Effector memory CD8-positive, alpha-beta T cell (primary cell): ENCODE measurements at places on chromosomes 4 and X.

GRCh38 chr4:1342003-1342402 lies 5.0 kb upstream of the UVSSA start:
- no peak overlapping the region for H3K27ac ChIP-seq
- DNase-seq, result no peak
- H3K36me3 ChIP-seq, result peaks cover 40% of the 10 kb centered on the region
- H3K4me3 ChIP-seq, result no peak overlapping the region
- peaks cover 14% of the 10 kb centered on the region for H3K4me1 ChIP-seq

GRCh38 chr4:123825596-123826291 lies 429.1 kb downstream of the SPRY1 start:
- H3K27me3 ChIP-seq, result no peaks in the 10 kb centered on the region
- DNase-seq, result no peak
- H3K4me1 ChIP-seq, result no peaks in the 10 kb centered on the region
- no peak overlapping the region for H3K27ac ChIP-seq
- no peak overlapping the region for H3K4me3 ChIP-seq

- no peaks in the 10 kb centered on the region for H3K27me3 ChIP-seq
- H3K4me3 ChIP-seq, result no peak overlapping the region
- no peak for DNase-seq
- H3K36me3 ChIP-seq, result peaks cover 69% of the 10 kb centered on the region
These were observed 12.9 kb downstream of the LETM1 start for GRCh38 chr4:1842993-1843448.

GRCh38 chrX:17635231-17635630 lies 102.1 kb upstream of the SCML1 start:
- no peak overlapping the region for H3K27ac ChIP-seq
- no peak overlapping the region for H3K4me3 ChIP-seq
- H3K27me3 ChIP-seq, result no peaks in the 10 kb centered on the region
- DNase-seq, result no peak
- no peaks in the 10 kb centered on the region for H3K36me3 ChIP-seq

GRCh38 chrX:110805303-110805702 lies 9.7 kb upstream of the CHRDL1 start:
- peaks cover 5% of the 10 kb centered on the region for H3K27me3 ChIP-seq
- no peaks in the 10 kb centered on the region for H3K36me3 ChIP-seq
- H3K4me1 ChIP-seq, result no peaks in the 10 kb centered on the region
- H3K27ac ChIP-seq, result no peak overlapping the region
- no peak overlapping the region for H3K4me3 ChIP-seq

- H3K27me3 ChIP-seq, result peaks cover 67% of the 10 kb centered on the region
- no peaks in the 10 kb centered on the region for H3K36me3 ChIP-seq
- H3K4me3 ChIP-seq, result no peak overlapping the region
- H3K4me1 ChIP-seq, result no peaks in the 10 kb centered on the region
These were observed 102.3 kb downstream of the PSAPL1 start for GRCh38 chr4:7332216-7333023.

DNA sequence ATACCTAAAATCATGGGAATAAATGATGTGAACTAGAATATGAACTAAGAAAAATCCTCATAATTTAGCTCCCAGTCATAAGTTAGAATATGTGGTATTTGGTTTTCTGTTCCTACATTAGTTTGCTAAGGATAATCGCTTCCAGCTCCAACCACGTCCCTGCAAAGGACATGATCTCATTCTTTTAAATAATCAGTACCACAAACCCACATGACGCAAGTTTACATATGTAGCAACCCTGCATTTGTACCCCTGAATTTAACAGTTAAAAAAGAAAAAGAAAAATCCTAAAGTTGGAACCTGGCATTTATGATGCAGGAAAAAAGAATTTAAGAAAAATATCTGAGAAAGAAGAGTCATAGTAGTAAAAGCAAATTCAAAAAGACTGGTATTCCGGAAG lies 13.3 kb downstream of the UBA6 start:
- DNase-seq, result no peak
- no peak overlapping the region for H3K27ac ChIP-seq
- no peak overlapping the region for H3K4me3 ChIP-seq
- H3K4me1 ChIP-seq, result peaks cover 11% of the 10 kb centered on the region
- H3K27me3 ChIP-seq, result no peaks in the 10 kb centered on the region

DNA sequence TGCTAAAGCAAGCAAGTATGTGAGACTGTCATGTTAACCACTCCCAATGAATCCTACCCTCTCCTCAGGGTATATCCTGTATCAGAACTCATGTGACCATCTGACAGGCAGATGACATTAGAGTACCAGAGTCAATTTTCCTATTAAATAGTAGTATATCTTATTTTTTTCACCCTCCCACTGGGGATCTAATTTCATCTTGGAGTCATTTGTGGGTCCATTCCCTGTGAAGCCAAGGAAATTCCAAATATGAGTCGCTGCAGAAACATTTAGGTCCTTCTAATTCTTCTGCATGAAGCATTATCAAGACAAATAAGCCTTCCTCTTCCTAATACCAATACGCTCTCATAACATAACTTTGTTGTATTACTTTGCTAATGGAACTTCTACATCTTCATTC lies 52.2 kb upstream of the BLTP1 start:
- H3K4me1 ChIP-seq, result no peaks in the 10 kb centered on the region
- peaks cover 37% of the 10 kb centered on the region for H3K27me3 ChIP-seq
- DNase-seq, result no peak
- H3K27ac ChIP-seq, result no peak overlapping the region
- H3K36me3 ChIP-seq, result no peaks in the 10 kb centered on the region

DNA sequence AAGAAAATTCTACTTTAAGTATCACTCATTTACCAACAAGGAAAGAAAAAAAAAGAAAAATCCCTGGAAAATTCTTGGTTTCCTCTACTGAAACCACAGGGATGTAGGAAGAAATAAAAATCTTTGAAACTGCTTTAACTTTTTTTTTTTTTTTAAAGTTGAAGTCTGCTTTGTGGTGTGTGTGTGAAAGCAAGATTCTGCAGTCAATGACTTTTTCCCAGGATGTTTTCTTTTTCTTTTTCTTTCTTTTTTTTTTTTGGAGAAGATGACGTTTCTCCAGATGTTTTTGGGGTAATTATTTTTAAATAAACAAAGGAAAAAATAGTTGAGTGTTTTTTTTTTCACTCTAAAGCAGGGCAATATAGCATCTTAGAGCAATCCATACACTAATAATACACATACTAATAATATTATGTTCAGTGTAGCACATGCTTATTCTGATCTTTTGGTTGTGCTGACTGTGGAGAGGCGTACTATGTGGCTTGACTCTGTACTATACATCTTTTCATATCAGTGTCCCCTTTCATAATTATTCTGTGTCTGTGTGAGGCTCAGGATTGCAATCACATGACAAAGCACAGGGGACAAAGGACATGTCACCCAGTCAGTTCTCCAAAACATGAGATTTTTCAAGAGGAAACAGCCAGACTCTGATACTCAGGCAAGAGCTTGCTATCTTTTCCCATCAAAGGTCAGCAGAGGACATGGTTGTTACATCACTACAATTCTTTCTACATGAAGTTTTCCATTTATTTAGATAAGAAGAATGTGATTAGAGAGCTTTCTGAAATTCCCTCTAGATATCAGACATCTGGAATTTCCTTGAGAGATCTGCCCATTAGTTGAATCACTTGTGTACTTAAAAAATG lies 111.0 kb downstream of the PDE5A start:
- no peak overlapping the region for H3K4me3 ChIP-seq
- peaks cover 13% of the 10 kb centered on the region for H3K36me3 ChIP-seq
- no peak for DNase-seq
- no peak overlapping the region for H3K27ac ChIP-seq
- no peaks in the 10 kb centered on the region for H3K27me3 ChIP-seq
- H3K4me1 ChIP-seq, result no peaks in the 10 kb centered on the region

DNA sequence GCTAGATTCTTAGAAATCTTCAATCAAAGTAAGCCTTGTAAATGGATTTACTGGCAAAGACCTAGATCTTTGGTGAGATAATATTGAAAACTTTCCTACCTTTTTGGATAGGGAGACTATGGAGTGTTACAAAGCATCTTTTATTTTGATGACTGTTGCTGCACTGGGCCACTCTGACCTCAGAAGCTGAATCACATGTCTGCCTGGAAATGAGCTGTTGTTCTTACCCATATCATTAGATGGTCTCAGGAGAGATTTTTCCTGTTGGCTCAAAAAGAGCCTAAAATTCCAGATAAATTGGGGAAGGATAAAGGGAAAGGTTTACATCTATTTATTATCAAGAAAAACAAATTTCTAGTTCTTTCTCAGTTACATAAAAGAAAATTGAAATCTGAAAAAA lies 127.5 kb upstream of the BMP3 start:
- no peak overlapping the region for H3K4me3 ChIP-seq
- no peak for DNase-seq
- no peaks in the 10 kb centered on the region for H3K27me3 ChIP-seq
- H3K4me1 ChIP-seq, result no peaks in the 10 kb centered on the region

- DNase-seq, result no peak
- no peak overlapping the region for H3K27ac ChIP-seq
- no peaks in the 10 kb centered on the region for H3K4me1 ChIP-seq
These were observed 121.0 kb upstream of the MYOZ2 start for GRCh38 chr4:119014658-119015057.

DNA sequence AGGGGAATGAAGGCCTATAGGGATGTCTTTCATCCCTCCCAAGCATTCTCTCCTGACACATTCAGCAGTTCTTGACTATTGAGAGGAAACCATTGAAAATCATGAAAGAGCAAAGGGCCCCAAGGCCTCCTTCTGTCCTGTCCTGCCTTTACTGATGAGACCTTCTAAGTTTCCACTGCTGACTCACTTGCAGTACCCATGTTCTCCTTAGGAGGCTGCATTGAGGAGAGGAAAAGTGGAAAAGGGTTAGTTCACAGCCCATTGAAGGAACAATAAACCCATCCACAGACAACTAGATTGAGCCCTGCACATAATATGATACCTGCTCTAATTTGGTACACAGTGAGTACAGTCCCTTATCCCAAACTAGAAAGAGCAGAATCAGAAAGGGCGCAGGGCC lies 115.1 kb upstream of the PNPLA4 start:
- H3K36me3 ChIP-seq, result no peaks in the 10 kb centered on the region
- H3K27me3 ChIP-seq, result no peaks in the 10 kb centered on the region
- no peak overlapping the region for H3K4me3 ChIP-seq
- peaks cover 9% of the 10 kb centered on the region for H3K4me1 ChIP-seq

DNA sequence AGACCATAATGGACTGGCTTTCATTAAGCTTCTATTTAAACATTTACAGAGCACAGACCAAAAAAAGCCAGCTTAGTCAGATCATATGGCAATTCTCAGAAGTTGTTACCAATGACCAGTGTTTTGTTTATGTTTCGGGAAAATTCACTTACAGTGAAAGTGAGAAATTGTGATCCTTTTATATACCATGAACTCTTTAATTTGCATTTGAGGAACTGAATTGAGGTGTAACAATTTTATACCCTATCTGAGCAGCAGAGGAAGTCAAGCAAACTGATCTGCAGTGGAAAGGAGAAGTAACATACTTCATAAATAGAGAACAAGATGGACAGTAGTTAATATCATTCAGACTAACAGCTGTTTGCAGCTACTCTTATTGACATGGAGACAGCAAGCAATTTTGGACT lies 97.1 kb downstream of the TMA16 start:
- no peak overlapping the region for H3K27ac ChIP-seq
- H3K4me3 ChIP-seq, result no peak overlapping the region
- no peaks in the 10 kb centered on the region for H3K4me1 ChIP-seq
- no peaks in the 10 kb centered on the region for H3K36me3 ChIP-seq
- DNase-seq, result no peak

GRCh38 chrX:150155436-150156035 lies 207.6 kb upstream of the MAMLD1 start:
- H3K4me3 ChIP-seq, result no peak overlapping the region
- H3K27ac ChIP-seq, result no peak overlapping the region

GRCh38 chr4:133150486-133151340 lies 1.6 kb downstream of the PCDH10 start:
- H3K27me3 ChIP-seq, result peaks cover 34% of the 10 kb centered on the region
- H3K27ac ChIP-seq, result no peak overlapping the region
- no peak for DNase-seq

- H3K4me1 ChIP-seq, result no peaks in the 10 kb centered on the region
- DNase-seq, result peak; percentile 17
- H3K27me3 ChIP-seq, result peaks cover 12% of the 10 kb centered on the region
These were observed 8.7 kb downstream of the RIPPLY1 start for GRCh38 chrX:106894392-106894909.

DNA sequence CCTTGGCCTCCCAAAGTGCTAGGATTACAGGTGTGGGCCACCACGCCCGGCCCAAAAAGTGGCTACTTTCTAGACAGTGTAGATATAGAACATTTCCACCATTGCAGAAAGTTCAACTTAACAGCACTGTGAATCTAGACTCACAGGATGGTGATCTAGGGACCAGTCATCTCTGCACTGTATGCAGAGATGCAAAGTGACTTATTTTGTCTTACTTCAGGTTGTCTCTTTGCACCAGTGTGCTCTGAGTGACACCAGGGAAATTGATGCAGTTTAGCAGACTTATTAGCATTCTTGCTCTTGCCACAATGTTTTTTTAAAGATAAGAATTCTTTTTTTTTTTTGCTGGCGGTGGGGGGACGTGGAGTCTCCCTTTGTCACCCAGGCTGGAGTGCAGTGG lies 12.8 kb upstream of the FOXO4 start:
- no peaks in the 10 kb centered on the region for H3K27me3 ChIP-seq
- H3K27ac ChIP-seq, result no peak overlapping the region
- no peaks in the 10 kb centered on the region for H3K4me1 ChIP-seq
- no peak overlapping the region for H3K4me3 ChIP-seq
- DNase-seq, result no peak

DNA sequence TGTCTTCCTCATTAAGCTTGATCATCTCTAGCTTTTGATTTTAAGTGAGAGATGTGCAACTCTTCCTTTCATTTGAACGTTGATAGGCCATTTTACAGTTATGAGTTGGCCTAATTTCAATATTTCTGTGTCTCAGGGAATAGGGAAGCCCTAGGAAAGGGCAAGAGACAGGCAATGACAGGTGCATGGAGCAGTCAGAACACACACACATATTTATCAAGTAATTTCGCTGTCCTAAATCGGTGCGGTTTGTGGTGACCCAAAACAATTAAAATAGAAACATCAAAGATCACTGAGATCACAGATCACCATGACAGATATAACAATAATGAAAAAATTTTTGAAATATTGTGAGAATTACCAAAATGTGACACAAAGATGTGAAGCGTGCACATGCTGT lies 87.7 kb upstream of the LSM6 start:
- H3K4me3 ChIP-seq, result no peak overlapping the region
- H3K27ac ChIP-seq, result no peak overlapping the region
- no peaks in the 10 kb centered on the region for H3K36me3 ChIP-seq
- DNase-seq, result no peak
- no peaks in the 10 kb centered on the region for H3K4me1 ChIP-seq

DNA sequence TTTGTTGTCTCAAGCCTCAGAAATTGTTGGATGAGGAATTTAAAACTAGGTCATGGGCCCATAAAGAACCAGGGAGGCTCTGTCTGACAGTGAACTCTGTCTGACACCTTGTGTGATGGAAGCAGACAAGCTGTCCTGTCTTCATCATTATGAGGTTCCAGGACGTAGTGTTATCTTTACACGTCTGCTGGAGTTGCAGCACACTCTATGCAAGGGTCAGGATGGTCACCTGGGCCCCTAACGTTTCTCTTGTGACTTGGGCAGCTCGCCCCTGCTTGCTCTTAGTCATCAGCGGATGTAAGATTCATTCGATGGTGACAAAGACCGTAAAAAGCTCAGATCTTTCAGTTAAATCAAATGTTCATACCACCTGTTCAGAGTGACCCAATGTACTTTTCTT lies 92.0 kb upstream of the ADGRG2 start:
- no peaks in the 10 kb centered on the region for H3K27me3 ChIP-seq
- H3K27ac ChIP-seq, result no peak overlapping the region
- no peak for DNase-seq
- no peaks in the 10 kb centered on the region for H3K36me3 ChIP-seq
- no peak overlapping the region for H3K4me3 ChIP-seq

GRCh38 chrX:21155916-21156315 lies 218.3 kb upstream of the CNKSR2 start:
- no peak overlapping the region for H3K27ac ChIP-seq
- H3K4me1 ChIP-seq, result no peaks in the 10 kb centered on the region
- no peak overlapping the region for H3K4me3 ChIP-seq
- no peak for DNase-seq
